ENCODE measurements at places on chromosomes 16 and 17. TPM values are rescaled to one million over a fixed set of nuclear protein-coding genes. Genes with fewer than 3 reads are reported as not detected.

ABCA10 gene
- 2.4 TPM for polyA plus RNA-seq

DNA sequence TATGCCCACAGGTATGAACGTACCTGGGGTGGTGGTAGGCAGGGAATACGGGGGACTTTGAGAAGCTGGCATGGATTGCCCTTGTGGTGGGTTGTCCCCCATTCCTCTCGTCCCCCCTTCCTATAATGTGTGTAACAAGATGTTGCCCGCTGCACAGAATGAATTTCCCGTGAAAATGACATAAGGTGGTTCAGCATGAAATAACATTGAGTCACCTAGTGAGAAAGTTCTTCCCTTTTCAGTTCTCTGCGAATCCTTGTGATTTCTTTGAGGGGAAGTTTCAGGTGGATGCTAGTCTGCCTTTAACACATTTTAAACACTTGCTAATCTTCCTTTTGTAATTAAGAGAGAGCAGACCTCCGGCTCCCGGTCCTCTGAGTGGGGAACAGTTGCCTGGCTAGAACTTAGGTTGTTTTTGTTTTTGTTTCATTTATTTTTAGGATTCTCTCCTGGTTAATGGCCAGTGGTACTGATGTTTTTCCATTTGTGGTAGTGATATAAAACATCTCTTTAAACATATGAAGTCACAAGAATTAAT is 58.9 kb downstream of the RAP1GAP2 start:
- DNase-seq = no peak
- peaks cover 13% of the 10 kb centered on the region for H3K27me3 ChIP-seq
- no peaks in the 10 kb centered on the region for H3K36me3 ChIP-seq
- no peak overlapping the region for H3K4me3 ChIP-seq
- H3K4me1 ChIP-seq = peaks cover 15% of the 10 kb centered on the region
- no peak overlapping the region for H3K27ac ChIP-seq

GRCh38 chr17:66310528-66311148 is 8.2 kb downstream of the PRKCA start:
- no peak overlapping the region for H3K4me3 ChIP-seq
- H3K27ac ChIP-seq = no peak overlapping the region
- peaks cover 24% of the 10 kb centered on the region for H3K4me1 ChIP-seq
- H3K36me3 ChIP-seq = peaks cover 6% of the 10 kb centered on the region
- DNase-seq = no peak
- H3K27me3 ChIP-seq = no peaks in the 10 kb centered on the region

DNA sequence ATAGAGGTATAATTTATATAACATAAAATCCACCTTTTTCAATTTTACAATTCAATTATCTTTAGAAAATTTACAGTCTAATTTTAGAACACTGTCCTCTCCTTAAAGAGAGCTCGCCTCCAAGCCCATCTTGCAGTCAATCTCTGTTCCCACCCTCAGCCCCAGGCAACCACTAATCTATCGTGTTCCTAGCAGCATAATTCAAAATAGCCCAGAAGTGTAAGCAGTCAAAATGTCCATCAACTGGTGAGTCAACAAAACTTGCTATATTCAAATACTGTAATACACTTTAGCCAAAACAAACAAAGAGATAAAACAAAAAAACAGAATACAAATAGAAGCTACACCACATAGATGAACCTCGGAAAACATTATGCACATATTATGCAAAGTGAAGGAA is 1006.8 kb upstream of the EEF2KMT start:
- H3K36me3 ChIP-seq = no peaks in the 10 kb centered on the region
- no peak overlapping the region for H3K4me3 ChIP-seq

DNA sequence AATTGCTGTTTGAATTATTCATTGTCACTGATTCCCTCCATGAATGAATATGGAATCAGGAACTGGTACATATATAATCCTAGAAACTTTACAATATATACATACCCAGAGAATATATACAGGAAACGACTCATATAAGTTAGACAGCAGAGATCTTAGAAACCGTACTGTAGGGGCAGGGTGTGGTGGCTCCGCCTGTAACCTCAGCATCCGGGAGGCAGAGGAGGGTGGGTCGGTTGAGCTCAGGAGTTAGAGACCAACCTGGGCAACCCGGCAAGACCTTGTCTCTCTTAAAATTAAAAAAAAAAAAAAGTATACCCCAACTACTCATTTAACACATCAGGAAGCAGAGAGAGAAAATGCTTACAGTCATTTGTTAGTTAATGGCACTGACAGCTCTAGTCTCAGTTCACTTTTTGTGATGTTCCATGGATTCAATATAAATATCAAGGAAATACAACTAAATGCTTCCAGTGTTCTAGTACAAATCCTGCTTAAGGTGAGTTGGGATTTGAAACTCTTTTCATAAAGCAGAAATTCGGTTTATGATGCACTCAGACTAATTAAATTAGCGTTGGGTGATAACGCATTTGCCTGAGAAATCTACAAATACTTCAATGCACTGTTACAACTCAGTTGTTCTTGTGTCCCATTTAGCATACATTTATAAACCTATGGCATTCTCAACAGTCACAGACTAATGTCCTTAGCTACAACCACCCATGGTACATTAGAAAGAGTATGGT is 5.6 kb downstream of the GLG1 start:
- H3K4me1 ChIP-seq = peaks cover 66% of the 10 kb centered on the region
- peak; percentile 77 for DNase-seq
- H3K36me3 ChIP-seq = peaks cover 4% of the 10 kb centered on the region
- peak overlapping the region; percentile 68 for H3K27ac ChIP-seq

DNA sequence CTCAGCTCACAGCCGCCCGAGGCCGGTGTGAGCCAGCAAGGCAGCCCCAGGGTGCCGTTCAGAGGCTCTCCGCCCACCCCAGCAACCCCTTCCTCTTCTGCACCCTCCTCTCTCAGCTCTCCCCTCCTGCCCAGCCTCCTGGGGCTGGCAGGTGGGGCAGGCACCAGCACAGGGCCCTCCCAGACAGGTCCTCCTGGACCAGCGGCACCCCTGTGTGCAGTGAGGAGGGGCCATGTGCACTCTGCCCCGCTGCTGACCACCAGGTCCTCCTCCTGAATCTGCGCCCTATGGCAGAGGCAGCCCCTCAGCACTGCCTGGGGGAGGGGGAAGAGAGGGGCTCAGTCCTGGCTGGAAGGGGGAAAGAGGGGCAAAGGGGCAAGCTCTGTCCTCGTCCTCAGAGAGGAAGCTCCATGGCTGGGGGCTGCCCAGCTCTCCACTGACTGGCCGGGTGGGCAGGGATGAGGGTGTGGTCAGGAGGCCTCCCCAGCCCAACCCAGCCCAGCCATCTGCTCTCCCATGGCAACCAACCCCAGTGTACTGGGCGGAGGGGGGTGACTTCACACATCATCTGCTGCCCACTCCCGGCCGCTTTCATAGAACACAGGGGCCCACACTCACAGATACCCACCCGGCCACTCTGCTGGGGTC is 5.4 kb upstream of the BCAR1 start:
- H3K4me3 ChIP-seq = no peak overlapping the region
- H3K4me1 ChIP-seq = peaks cover 57% of the 10 kb centered on the region
- no peak for DNase-seq

DNA sequence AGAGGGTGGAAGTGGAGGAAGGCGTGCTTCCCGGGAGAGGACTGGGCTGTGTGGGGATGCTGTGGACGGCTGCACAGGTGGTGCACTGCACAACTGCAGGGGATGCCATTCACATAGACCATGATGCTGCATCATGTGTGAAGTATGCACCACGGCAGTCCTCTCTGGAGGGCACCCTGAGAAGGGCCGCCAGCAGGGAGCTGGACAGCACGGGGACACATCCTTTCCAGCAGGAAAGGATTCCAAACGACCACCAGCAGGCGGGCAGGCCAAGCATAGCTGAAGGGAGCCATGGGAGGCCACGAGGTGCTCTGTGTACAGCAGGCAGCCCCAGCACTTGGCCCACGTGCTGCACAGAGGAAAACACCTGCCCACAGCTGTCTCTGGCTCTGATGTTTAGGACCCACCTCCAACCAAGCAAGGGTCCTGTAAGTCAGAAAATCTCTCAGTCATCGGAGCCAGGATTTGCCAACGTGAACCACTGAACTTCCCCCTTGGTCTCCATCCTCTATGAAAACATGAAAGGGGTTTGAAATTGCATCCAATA is 10.1 kb downstream of the ACTG1 start:
- no peak overlapping the region for H3K27ac ChIP-seq
- DNase-seq = no peak
- no peaks in the 10 kb centered on the region for H3K4me1 ChIP-seq
- H3K27me3 ChIP-seq = peaks cover 5% of the 10 kb centered on the region
- H3K36me3 ChIP-seq = no peaks in the 10 kb centered on the region
- H3K4me3 ChIP-seq = no peak overlapping the region

All from spleen (tissue), 13 donors.